ENCODE measurements at places on chromosomes 13 and 19. TPM values are rescaled to one million over a fixed set of nuclear protein-coding genes. Genes with fewer than 3 reads are reported as not detected.

The ADGRE3 gene
- not detected for total RNA-seq

The SHD gene
- total RNA-seq: 18.9 TPM

The LENG9 gene
- total RNA-seq: 3.6 TPM

The SPACA7 gene
- total RNA-seq: not detected

The ZNF274 gene
- 24.1 TPM for total RNA-seq

The MYPOP gene
- 35.1 TPM for total RNA-seq

The APLP1 gene
- 1,122 TPM for total RNA-seq

The ZNF419 gene
- total RNA-seq: 24.9 TPM

The MBD3L3 gene
- not detected for total RNA-seq

The DCT gene
- 2.5 TPM for total RNA-seq

The ZNF726 gene
- 4.3 TPM for total RNA-seq

The LILRB5 gene
- 0.62 TPM for total RNA-seq

The CPB2 gene
- total RNA-seq: not detected

The KLK15 gene
- total RNA-seq: not detected

The WTIP gene
- 14.3 TPM for total RNA-seq

The SPART gene
- 112 TPM for total RNA-seq

The ANKRD24 gene
- 34.6 TPM for total RNA-seq

The TTC9B gene
- 99.4 TPM for total RNA-seq

The CGB2 gene
- not detected for total RNA-seq

The RXFP2 gene
- not detected for total RNA-seq

The ZNF600 gene
- 2.6 TPM for total RNA-seq

Data from dorsolateral prefrontal cortex (tissue), 122 donors.